ENCODE measurements at places on chromosomes 1 and 21.

- DNase-seq = no peak
These were observed 14.4 kb upstream of the NOS1AP start for GRCh38 chr1:162055062-162055461.

DNA sequence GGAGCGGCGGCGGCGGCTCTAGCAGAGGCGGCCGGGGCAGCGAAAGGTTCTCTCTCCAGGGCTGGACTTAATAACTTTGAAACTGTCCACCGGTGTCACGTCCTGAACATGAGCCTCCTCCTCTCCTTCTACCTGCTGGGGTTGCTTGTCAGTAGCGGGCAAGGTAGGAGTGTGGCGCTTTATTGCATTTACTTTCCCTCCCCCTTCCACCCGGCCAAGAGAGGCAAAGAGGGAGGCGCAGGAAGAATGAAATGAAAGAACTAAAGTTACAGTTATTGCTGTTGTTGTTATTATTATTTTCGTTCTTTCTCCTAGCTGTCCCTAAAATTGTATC, 214 bp downstream of the NCAM2 start:
- no peak for DNase-seq

- DNase-seq = no peak
These were observed 666 bp downstream of the CSF3R start for GRCh38 chr1:36481771-36482723.

DNA sequence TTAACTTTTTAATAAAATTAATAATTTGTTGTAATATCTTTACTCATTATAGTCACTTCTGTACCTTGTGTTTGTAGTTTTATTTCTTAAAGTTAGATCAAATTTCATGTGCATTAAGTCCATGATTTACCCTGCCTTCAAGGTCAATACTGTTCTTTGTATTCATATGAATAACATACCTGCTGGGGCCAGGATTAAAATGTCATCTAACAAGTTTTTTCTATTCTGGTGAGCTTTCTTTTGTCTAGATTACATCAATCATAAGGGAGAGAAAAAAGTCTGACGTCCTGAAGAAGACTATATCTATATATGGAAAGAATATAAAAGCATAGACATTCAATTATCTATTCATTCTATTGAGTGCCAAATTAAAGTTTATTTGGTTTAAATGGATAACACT, 232.6 kb downstream of the COL11A1 start:
- DNase-seq = no peak

- DNase-seq = no peak
These were observed 3.2 kb downstream of the ASPM start for GRCh38 chr1:197143276-197143675.

- DNase-seq = no peak
These were observed 179.5 kb downstream of the LRRC7 start for GRCh38 chr1:69747207-69747606.

DNA sequence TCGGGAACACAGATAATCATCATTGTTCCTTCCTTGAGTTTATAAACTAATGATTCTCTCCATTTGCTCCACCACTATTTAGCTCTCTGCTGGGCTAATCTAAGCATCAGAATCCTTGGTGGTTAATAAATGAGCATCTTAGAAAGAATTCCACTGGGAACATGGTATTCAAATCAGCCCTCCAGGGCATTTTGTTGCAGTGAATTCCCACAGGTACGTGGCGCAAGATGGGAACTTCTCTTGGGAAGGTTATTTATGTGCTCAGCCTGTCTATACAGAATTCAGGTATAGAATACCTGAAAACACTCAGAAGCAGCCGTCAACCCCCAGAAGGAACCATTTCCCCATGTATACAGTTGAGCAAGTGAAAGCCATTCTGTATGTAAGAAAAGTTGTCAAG, 131.5 kb downstream of the NTNG1 start:
- DNase-seq = no peak

- DNase-seq = no peak
These were observed 274.8 kb upstream of the AJAP1 start for GRCh38 chr1:4379451-4380175.

GRCh38 chr1:71166178-71167173, 85.6 kb upstream of the ZRANB2 start:
- no peak for DNase-seq

DNA sequence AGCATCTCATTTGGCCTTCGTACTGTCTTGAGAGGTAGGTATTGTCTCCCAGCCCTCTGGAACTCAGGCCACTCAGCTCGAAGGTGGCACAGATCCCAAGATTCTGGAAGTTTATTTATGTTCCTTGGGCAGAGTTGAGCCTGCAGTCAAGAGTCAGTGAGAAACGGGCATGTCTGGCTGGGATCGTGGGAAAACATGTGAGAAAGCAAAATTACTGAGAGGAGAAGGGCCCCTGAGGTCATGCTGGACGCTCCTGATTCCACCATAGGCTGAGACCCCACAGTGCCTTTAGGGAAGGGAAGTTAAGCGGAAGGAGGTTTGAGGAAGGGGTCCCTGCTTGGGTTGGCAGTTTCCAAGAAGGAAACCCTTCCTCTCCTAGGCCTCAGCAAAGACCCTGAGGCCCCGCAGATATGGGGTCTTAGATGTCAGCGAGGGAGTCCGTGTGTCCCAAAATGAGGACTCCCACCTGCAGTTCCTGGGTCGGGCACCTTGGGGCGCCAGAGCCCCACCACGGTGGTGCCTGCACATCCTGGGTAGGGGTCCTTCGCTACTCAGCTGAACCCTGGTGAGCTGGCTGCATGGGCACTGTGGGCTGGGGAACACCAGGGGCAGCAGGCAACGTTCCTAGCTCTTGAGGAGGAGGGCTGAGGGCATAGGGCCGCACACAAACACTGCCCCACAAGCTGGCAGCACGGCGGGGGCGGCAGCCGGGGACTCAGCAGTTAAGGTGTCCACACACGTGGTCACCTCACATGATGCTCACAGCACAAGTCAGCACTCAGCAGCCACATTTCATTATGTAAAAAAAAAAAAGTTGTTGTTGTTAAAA, 12.3 kb upstream of the SEMA4A start:
- DNase-seq = no peak
